ENCODE measurements at places on chromosomes 1 and 21.

GRCh38 chr1:1359664-1360468, 1.5 kb upstream of the MXRA8 start:
- DNase-seq = no peak

DNA sequence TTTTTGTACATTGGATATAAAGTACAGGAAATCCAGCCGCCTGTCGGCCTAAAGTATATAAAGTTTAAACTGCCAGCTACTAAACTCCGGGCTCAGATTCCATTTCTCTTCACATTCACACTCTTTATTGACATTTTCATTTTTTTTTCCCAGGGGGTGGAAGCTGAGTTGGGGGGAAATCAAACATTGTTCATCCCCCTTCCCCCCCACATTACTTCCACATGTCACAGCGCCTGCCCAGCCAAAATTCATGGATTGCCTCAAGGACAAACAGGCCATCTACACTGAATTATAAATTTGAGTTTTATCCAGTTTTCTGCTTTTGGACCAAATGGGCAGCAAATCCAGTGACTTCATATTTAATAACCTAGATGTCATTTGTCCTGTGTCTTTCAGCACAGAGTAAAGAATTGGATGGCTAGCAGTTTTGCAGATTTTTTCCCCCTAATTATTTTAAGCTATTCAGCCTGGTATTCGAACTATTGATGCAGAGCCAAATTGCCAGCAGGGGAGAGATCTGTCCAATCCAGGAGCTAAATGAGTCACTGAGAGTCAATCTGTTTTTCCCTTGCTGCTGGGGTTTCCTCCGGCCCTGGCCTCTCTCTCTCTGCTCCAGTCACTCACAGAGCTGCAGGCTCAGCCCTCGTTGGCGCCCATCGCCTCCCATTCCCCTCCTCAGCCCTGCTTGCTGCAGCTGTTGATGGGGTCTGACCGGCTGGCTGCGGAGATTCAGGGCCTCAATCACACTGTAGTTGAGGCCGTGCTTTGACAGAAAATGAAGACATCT, 98.0 kb downstream of the LMO4 start:
- no peak for DNase-seq

DNA sequence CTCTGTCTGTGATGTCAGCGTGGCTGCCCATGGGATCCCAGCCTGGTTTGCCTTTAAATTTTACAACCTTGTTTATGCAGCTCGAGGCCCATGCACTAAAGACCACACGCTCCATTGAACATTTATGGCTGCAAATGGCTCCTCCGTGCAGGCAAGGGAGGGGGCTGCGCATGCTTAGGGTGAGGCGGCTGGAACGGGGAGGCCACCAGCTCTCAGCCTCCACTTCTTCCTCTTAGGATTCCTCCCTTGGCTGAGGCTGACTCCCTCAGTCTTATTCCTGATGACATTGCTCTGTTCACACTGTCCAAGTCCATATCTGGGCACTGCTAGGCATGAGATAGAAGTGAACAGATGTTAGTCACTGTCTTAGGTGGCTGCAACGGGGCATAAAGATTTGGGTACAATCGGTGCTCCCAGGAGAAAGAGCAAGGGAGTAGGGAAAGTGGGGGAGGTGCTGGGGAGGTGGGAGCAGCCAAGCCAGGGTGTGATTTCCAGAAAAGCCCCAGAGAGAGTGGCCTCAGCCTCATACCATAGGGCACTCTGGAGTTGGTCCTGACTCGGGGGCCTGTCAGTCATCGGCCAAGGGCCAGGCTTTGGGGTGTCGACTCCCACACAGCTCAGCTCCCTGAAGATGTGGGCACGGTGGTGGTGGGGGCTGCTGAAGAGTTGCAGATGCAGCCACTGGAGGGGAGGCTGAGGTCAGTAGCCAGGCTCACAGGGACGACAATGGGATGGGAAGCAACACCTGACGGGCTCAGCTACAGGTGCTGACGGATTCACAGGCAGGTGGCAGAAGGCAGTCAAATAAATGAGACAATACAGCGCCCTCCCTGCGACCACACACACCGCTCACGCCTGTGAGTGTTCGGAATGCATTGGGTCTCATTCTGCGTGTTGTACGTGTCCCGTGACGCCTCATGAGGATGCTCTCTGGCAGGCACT, 37.3 kb upstream of the ACTL8 start:
- no peak for DNase-seq

GRCh38 chr1:50110656-50111055, 1.9 kb downstream of the ELAVL4 start:
- DNase-seq = no peak

GRCh38 chr1:72122099-72122880, 160.0 kb downstream of the NEGR1 start:
- no peak for DNase-seq

DNA sequence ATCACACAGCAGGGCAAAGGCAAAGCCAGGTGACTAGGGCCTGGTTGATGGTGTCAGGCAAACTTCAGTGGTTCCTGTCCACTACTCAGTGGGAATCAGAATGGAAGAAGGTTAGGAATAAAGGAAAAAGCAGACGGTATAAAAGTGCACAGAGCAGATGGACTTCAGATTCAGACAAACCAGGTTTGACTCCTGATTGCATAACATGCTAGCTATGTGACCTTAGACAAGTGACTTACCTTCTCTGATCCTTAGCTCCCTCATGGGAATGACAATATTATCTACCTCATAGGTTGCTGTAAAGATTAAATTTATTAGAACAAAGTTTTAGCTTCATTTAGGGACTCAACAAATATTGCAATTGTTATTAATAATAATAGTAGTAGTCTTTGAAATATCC, 4.9 kb downstream of the PAQR7 start:
- no peak for DNase-seq

DNA sequence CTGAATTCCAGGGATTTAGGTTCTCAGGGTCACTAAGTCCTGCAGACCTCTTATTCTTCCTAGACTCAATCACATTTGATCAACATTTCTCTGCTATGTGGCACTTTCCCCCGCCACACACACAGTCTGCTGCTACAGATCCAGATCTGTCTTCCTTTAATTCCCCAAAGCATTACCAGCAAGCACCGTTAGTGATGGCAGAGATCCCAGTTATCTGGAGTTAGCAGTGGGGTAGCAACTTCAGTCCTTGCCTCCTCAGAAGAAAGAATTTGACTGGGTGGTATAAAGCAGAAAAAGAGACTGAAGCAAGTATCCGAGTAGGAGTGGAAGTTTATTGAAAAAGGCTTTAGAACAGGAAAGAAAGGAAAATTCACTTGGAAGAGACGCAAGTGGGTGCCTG, 100.4 kb upstream of the ETV3 start:
- DNase-seq = no peak

DNA sequence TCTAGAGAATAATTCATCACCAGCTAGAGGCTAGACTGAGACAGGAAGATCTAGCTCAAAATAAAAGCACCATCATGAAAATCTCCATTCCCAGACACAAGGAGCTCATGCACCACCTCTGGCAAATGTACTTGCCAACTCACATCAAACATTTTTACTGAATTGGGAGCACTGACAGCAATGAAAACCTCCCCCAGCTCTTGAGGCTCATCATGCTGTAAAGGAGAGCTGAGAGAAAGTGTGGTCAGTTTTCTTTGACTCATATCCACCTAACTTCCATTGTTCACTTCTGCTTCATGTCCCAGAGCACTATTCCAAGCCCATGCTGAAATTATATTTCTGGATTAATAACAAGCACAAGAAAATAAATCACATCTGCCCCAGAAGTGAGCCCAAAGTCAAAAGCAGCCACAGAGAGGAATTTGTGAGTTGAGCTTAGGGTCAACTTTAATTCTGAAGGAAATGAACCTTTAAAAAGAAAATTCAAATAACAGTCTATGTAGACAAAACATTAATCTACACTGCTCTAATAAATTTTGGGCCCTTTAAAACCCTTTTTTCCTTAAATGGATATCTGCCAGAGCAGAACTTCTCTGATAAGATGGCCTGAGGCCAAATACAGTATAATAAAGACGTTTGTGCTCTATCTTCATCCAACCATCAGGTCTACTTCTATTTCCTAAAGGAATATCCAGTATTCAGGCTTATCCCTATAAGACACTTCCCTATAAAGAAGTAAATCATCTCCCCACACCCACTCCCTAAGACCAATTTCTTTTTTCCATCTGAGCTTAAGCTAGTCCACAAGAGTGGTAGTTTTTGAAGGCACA, 85.9 kb upstream of the ADAM30 start:
- DNase-seq = no peak

GRCh38 chr1:242784084-242784483, 259.6 kb upstream of the PLD5 start:
- DNase-seq = no peak

- no peak for DNase-seq
Measured at GRCh38 chr1:47190857-47191256, 1.0 kb upstream of the PDZK1IP1 start.

DNA sequence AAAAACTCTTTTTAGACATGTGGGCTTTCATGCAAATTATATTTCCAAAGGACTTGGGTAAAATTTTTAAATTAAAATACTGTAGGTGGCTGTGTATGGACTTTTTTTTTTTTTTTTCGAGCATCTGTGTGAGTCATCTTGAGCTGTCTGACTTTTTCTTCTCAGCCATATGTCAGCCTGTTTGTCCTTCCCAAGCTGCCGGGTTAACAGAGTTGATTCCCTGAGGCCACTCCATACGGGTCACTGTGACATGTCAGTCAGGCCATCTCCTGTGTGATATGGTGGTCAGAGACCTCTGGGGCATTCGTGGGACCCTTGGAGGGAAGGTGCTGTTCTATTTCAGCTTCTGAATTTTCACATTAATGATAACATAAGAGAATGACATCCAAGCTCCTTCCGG, 148.3 kb downstream of the KCNJ6 start:
- DNase-seq = no peak

Data from activated T-helper 1 cell treated with anti-CD3 and anti-CD28 coated beads, Interleukin-2, amount 50 U/mL, for 16 hours (primary cell).